ENCODE measurements at places on chromosomes 6 and 20.

- DNase-seq = no peak
Measured at GRCh38 chr6:107154801-107155160, 39.5 kb upstream of the BEND3 start.

- no peak for DNase-seq
Measured at GRCh38 chr6:3946778-3947177, 97.6 kb downstream of the FAM50B start.

- DNase-seq = no peak
Measured at GRCh38 chr6:148349466-148349865, 6.8 kb downstream of the SASH1 start.

- no peak for DNase-seq
Measured at GRCh38 chr6:162532283-162533008, 195.1 kb downstream of the PRKN start.

- no peak for DNase-seq
Measured at GRCh38 chr6:108163644-108164542, 1.9 kb upstream of the NR2E1 start.
